CD4-positive, alpha-beta T cell treated with Interleukin-4 for 4 hours (primary cell): ENCODE measurements at places on chromosomes 11 and 22.
A peak's percentile ranks its signal among the peaks of the same experiment; 100 is the strongest.

- no peak for DNase-seq
Observed at GRCh38 chr11:12794576-12795230, 120.5 kb downstream of the TEAD1 start.

DNA sequence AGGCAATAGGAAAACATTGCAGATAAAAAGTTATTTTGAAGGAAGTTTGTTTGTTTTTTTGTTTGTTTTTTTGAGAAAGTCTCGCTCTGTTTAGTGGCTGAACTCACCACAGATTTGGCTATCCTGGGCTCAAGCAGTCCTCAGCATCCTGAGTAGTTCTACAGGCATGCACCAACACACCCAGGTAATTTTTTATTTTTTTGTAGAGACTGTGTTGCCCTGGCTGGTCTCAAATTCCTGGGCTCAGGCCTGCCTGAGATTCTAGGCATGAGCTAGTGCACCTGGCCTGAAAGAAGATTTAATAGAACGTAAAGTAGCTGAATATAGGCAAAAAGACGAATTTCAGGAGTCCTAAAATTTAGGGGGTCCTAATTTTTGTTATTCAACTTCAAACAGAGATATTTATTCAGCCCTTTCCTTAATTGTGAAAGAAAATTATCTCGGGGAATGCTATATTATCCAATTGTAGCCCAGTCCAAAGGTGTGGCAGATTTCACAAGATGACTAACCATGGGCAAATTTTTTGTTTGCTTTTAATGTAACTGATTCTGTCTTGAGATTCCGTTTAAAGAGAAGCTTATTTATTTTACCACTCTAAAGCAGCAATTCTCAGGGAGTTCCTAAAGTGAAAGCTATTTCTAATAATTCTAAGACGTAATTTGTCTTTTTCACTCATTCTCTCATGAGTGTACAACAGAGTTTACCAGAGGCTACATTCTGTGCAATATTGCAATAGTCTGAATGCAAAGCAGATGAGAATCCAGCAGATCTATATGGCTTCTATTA lies 940 bp downstream of the IL18 start:
- DNase-seq = no peak

DNA sequence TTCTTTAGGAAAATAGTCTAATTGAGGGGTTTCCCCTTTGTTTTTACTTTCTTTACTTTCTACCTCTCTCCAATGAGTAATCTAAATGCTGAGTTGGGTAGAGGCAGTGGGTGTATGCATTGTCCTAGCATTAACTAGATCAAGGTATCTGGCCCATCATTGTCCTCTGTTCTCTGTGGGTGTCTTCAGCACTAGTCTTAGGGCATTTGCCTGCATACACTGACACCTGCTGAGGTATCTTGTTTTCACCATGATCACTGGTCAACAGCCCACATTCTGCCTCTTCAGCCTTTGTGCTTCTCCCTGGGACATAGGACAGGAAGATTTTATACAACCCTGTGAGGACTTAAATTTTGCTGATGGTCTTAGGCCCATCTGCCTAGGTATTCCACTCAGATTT lies 371.1 kb downstream of the RAB38 start:
- DNase-seq = no peak

- DNase-seq = no peak
Observed at GRCh38 chr11:60647087-60647486, 52.3 kb upstream of the MS4A8 start.

- DNase-seq = no peak
Observed at GRCh38 chr11:134504146-134504905, 92.3 kb upstream of the B3GAT1 start.

GRCh38 chr22:19728836-19729235 lies 5.5 kb downstream of the GP1BB start:
- DNase-seq = no peak

- DNase-seq = no peak
Observed at GRCh38 chr11:116640641-116641402, 132.0 kb downstream of the BUD13 start.

- no peak for DNase-seq
Observed at GRCh38 chr22:47613606-47614350, 851.3 kb downstream of the TBC1D22A start.

- no peak for DNase-seq
Observed at GRCh38 chr11:75639762-75640181, 29.1 kb downstream of the MAP6 start.

DNA sequence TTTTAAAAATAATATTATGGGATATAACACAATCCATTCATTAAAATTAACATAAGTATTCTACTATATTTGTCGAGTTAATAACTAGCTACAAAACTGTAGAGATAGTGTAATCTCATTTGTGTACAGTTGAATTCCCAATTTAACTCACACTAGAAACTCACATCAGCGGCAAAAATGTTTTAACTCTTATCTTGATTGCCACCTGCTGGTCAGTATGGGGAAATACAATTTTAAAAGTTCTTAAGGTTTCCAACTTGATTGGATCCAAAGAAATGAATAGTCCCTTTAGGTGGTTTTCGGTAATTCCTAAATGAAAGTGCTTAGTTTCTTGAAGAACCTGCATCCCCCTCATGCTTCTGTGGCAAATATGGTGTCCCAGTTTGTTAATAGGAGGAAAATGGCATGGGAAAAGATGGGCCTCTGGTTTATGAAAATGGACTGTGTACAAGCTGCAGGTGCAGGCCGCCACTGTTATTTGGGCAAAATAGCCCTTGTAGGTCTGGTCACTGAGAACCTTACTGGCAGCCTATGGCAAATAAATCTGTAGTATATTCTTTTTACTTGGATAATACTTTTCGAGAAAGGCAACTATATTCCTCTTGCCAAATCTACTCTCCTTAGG lies 33.7 kb upstream of the SLC17A6 start:
- DNase-seq = peak; percentile 41

- no peak for DNase-seq
Observed at GRCh38 chr22:44313385-44314006, 745 bp upstream of the SHISAL1 start.

GRCh38 chr11:116970485-116971292 lies 127.5 kb downstream of the SIK3 start:
- DNase-seq = no peak

- no peak for DNase-seq
Observed at GRCh38 chr11:78295991-78296930, 107.5 kb downstream of the USP35 start.

GRCh38 chr11:84412862-84413261 lies 1126.7 kb upstream of the CCDC90B start:
- no peak for DNase-seq

DNA sequence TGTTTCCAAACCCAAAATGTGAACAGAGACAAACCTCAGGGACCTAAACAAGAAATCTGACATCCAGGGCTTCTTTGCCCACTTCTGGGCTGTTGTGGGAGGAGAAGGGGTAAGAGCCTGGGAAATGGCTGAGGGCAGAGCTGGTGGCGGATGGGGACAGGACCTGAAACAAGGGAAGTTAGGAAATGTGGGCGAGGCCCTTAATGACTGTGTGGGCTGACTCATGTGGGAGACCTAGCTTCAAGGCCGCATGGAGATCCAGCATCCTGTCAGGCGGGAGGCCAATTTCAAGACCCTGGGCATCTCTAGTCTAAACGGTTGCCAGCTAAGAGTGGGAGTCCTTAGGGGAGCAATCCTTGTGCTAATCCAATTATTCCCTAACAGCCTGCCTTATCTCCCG lies 2.1 kb upstream of the OAF start:
- no peak for DNase-seq

GRCh38 chr11:65459552-65459951 lies 37.0 kb downstream of the NEAT1 start:
- DNase-seq = no peak

DNA sequence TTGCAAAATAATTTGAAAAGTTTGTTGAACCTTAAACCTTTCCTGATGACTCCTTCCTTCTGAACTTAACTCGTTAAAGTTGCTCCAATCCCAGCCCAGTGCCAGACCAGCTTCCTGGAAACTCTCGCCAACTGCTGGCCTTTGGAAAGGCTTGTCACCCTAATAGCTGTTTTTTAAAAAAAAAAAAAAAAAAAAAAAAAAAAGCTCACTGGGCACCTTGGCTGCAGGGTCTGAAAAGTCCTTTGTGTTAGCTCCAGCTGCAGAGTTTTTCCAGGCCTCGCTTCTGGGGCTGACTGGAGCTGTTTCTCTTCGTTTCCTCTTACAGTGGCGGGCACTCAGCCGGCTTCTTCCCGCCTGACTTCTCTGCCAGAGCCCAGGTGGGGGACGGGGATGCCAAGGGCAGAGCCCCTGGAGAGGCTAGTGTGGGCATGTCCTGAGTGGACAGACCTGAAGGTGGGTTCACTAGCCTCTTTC lies 25.1 kb downstream of the KCNQ1OT1 start:
- no peak for DNase-seq

DNA sequence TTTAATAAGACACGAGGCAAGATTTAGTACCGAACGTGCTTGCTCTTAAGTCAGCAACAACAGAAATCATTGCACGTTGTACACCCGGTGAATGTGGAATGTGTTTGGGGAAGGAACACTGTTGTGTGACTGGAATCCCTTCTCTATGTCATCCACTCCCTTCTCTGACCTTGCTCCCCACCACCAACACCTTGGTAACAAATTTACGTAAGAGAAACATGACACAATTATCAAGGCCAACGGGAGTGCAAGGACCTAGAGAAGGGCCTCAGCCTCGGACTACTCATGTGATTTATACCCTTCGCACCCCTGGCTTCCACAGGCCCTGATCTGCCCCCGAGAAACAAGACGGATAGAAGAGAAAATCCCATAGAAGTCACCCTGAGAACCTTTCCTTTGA lies 236.2 kb downstream of the LARGE1 start:
- no peak for DNase-seq

DNA sequence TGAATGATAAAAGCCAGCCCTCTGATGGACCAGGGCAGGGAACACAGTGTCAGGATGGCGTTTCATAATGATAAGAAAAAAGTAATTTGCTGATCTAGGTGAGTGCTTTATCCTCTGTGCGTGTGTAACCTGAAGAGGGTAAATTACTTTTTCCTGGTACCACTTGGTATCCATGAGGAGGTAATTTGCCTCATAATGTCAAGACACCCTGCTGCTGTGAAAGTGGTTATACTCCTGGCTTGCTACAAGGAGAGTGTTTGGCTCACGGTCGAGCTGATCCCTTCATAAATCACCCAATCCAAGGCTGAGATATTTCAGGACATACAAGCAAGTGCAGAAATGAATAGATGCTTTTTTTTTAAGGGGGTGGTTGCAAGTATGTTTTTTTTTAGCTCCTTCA lies 207.2 kb upstream of the PGR start:
- DNase-seq = no peak

GRCh38 chr11:108491936-108492335 lies 6.2 kb downstream of the POGLUT3 start:
- DNase-seq = no peak

GRCh38 chr11:125393331-125393730 lies 102.7 kb downstream of the FEZ1 start:
- DNase-seq = no peak

DNA sequence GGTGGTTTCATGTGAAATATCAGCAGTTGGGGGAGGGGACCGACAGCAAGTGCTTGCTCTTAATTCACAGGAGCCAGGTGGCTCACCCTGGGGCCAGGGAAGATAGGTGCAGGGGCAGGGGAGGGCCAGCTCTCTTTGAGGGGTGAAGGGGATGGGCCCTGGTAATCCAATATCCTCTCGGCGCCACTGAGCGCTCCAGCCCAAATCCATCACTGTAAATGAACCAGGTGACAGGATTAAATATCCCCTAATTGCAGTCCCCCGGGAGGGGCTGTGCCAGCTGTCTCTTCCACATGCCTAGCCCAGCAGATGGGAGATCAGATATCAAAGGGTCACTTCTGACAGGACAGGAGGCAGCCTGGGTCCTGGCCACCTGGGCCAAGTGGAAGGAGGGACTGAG lies 531.8 kb upstream of the CADM1 start:
- no peak for DNase-seq

DNA sequence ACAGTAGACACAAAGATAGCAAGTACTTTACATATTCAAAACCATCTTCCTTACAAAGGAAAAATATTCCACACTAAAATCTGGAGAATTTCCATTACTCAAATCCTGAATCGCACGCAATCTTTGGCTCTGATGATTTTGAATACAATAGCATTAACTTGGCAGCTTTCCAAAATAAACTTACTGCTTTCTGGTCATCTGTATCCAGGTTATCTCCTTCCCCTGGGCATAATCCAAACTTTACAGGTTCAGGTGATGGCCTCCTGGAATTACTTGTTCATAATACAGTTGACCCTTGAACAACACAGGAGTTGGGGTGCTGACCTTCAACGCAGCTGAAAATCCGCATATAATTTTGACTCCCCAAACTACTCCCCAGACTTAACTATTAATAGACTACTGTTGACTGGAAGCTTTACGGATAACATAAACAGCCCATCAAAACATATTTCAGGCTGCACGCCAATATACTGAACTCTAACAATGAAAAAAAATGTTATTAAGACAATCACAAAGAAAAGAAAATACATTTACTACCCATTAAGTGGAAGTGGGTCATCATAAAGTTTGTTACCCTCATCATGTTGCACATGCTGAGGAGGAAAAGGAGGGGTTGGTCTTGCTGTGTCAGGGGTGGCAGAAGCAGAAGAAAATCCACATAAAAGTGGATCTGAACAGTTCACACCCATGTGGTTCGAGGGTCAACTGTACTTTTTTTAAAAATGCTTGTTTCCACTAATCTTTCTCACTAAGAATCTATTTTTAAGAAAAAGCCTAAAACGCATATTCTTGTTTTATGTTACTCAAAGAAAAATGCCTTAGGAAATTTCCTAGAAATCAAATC lies 6.5 kb downstream of the MTMR2 start:
- DNase-seq = no peak

GRCh38 chr22:39503630-39504029 lies 1.5 kb downstream of the MIEF1 start:
- no peak for DNase-seq

GRCh38 chr22:42300259-42301076 lies 30.0 kb upstream of the TCF20 start:
- DNase-seq = peak; percentile 57

DNA sequence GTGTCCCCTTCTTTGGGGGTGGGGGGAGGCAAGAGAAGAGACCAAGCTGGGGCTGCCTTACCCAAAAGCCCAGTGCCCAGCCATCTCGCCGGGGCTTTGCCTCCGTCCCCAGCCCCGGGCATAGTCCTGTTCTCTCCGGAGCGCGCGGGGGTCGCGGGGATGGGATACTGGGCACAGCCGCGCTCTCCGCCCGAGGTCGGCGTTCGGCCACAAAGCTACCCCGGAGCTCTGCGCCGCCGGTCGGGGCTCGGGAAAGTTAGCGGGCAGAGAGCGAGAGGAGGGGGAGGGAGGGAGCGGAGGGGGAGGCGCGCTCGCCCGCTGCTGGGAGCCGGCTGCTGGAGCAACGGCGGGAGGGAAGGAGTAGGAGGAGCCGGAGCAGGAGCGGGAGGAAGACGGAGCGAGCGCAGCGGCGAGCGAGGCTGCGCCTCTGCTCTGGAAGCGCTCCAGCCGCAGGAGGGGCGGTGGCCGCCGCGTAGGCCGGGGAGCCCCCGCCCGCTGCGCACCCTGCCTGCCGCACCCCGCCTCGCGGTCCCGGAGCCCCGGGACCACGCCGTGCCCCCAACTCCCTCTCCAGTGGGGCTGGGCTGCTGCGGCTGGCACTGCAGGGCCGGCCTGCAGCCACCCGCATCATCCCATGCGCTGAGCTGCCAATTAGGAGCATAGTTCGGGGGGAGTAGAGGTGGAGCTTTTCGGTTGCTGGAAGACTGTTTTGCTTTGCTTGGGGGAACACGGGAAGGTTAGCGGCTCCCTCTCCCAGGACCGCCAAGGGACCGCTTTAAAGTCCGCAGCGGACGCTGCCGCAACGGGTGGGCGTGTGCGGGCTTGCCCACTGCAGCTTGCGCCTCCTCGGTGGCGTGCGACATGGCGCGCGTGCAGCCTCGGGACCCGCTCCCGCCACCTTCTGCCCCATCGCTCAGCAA lies at the start of gene SCN4B:
Gene SCN4B, minus strand, starts transcription at position 272 of the 920 bp plus-strand sequence. Its CDS starts 150 bp downstream, at position 122.
- DNase-seq = no peak
